Kidney glomerular epithelial cell (primary cell): ENCODE measurements at places on chromosomes 3 and 15.

DNA sequence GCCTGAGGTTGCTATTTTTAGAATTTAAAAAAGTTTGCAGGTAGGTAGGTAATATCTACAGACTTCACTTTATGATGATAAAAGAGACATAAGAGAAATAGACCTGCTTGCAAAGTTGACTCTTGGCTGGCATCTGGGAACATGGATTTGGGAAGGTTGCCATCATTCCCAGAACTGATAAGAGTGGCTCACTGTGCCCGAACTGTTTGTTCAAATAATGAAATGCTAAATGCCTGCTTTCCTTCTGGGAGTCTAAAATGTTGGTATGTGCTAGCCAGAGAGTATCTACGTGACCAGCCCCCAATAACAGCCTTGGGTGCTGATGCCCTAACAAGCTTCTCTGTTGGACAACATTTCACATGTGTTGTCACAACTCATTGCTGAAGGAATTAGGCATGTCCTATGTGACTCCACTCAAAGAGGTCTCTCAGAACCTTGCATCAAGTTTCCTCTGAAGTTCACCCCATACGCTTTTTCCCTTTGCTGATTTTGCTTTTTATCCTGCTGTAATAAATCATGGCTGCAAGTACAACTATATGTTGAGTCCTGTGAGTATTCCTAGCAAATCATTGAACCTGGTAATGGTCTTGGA, 95.5 kb downstream of the FHIT start:
- no peak for DNase-seq

- no peak for DNase-seq
Measured at GRCh38 chr3:133691273-133692107, 29.7 kb upstream of the TOPBP1 start.

DNA sequence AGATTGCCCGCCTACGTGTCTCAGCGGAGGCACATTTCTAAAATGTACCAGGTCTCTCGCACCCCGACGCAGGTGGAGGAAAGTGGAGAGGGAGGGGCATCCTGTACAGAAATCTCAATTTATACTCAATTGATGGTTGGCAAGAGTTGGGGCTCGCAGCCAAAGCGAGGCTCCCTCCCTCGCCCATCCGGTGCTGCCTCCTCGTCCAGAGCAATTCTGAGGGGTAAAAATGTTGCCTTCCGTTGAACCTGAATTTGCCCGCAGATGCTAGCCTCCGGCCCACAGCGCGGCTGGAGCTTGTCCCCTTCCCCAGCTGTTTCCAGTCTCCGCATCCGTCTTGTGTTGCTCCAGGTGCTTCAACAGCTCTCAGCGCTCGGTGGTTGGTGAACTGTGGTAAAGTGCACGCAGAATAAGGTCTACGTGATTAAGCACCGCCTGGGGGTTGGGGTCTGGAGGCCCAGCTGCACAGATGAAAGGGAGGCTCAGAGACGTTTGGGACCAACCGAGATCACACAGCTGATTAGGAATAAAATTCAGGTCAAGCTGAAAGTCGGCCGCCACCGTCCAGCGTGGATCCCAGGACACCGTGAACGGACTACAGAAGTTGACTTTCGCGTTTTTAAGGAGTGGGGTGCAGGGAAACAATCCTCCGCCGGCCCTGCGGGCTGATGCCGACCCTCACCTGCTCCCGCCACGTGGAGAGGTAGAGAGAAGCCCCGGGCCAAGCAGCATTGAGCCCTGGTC, 846 bp upstream of the POLG start:
- peak; percentile 67 for DNase-seq

GRCh38 chr3:187919048-187919447, 173.8 kb upstream of the BCL6 start:
- DNase-seq = no peak
